ENCODE measurements at places on chromosomes 6 and 20.

DNA sequence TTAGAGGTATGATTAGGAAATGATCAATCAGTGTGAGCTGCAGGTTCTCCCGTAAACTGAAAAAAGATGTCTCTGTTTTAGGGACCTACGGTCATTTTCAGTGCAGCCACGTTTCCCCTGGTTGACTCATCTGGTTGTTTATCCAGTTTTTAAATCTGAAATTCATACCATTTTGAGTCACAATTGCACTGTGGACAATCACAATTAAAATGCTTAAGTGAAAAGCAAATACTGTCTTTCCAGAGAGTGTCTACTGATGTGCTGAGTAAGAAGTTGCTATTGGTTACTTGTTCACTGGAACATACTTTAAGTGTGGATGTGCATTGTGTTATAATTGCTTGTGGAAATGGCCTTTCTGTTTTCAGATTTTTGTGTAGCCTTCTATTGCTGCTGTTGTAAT is 305.1 kb upstream of the SASH1 start:
- DNase-seq, result no peak

GRCh38 chr6:22024973-22025467 is 271.8 kb downstream of the PRL start:
- no peak for DNase-seq

- no peak for DNase-seq
Measured at GRCh38 chr6:157221817-157222175, 101.5 kb downstream of the TMEM242 start.

GRCh38 chr6:36685166-36685924 is 6.8 kb downstream of the CDKN1A start:
- no peak for DNase-seq

- no peak for DNase-seq
Measured at GRCh38 chr20:1945660-1946059, 48.2 kb downstream of the PDYN start.

DNA sequence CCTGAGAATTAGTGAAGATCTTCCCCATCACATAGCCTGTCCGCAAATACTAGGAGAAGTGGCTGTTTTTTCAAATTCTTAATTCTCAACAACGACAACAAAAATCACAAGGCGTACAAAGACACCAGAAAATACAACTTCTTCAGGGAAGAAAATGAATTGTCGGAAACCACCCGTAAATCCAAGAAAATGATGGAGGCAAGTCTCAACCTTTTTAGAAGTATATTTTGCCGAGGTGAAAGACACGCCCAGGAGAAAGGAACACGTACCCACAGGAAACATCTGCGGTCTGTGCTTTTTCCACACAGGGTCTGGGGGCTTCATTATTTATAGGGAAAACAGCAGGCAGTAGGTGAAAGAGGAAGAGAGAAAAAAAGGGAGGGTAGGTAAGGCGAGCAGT is 223.9 kb upstream of the GGTLC1 start:
- DNase-seq, result no peak

Measured in stimulated activated CD4-positive, alpha-beta T cell treated with anti-CD3 and anti-CD28 coated beads, Interleukin-15, amount 100 ng/mL, for 24 hours (primary cell).